ENCODE measurements at places on chromosomes 12 and 14. TPM values are rescaled to one million over a fixed set of nuclear protein-coding genes. Genes with fewer than 3 reads are reported as not detected.
A peak's percentile ranks its signal among the peaks of the same experiment; 100 is the strongest.

ACRBP gene
- 1.8 TPM for total RNA-seq

KCNC2 gene
- not detected for total RNA-seq

LBHD2 gene
- not detected for total RNA-seq

GRCh38 chr14:79924551-79924950 lies 286.8 kb downstream of the DIO2 start:
- DNase-seq, result no peak

GRCh38 chr12:68378872-68379606 lies 46.9 kb upstream of the MDM1 start:
- no peak for DNase-seq

GRCh38 chr12:38384816-38385378 lies 68.3 kb downstream of the ALG10B start:
- DNase-seq, result peak; percentile 8

Data from pancreas (tissue), 10 donors.